ENCODE measurements at places on chromosomes 5 and 9. TPM values are rescaled to one million over a fixed set of nuclear protein-coding genes. Genes with fewer than 3 reads are reported as not detected.

KCTD16 gene
- 6.1 TPM for total RNA-seq

SPATA31A3 gene
- not detected for total RNA-seq

CPLANE1 gene
- total RNA-seq, result 53.7 TPM

QRFP gene
- total RNA-seq, result not detected

KCNMB1 gene
- total RNA-seq, result under 0.01 TPM

IRX1 gene
- total RNA-seq, result 0.22 TPM

PPIC gene
- 82.3 TPM for total RNA-seq

CCNJL gene
- total RNA-seq, result 0.13 TPM

SCGB3A2 gene
- not detected for total RNA-seq

CSF2 gene
- total RNA-seq, result not detected

DDX31 gene
- 12.3 TPM for total RNA-seq

SPRY4 gene
- total RNA-seq, result 27.2 TPM

ADGRD2 gene
- total RNA-seq, result not detected

CDH6 gene
- 0.97 TPM for total RNA-seq

BDP1 gene
- 23.8 TPM for total RNA-seq

RNF183 gene
- not detected for total RNA-seq

ADRA1B gene
- 0.13 TPM for total RNA-seq

S100Z gene
- total RNA-seq, result not detected

SLC6A7 gene
- not detected for total RNA-seq

LHX6 gene
- total RNA-seq, result not detected

UIMC1 gene
- total RNA-seq, result 35.5 TPM

LIX1 gene
- total RNA-seq, result not detected

DDX4 gene
- total RNA-seq, result not detected

CNTFR gene
- not detected for total RNA-seq

SARDH gene
- 4.1 TPM for total RNA-seq

RLN1 gene
- not detected for total RNA-seq

SLC4A9 gene
- total RNA-seq, result not detected

WWC1 gene
- total RNA-seq, result 1.1 TPM

FOXD4L3 gene
- not detected for total RNA-seq

RANBP3L gene
- total RNA-seq, result 0.76 TPM

CCL27 gene
- total RNA-seq, result not detected

MEGF10 gene
- 0.78 TPM for total RNA-seq

BTNL8 gene
- not detected for total RNA-seq

CCNH gene
- 96.4 TPM for total RNA-seq

GFI1B gene
- total RNA-seq, result not detected

FAM221B gene
- not detected for total RNA-seq

PCDHGA1 gene
- total RNA-seq, result 1.9 TPM

OBP2B gene
- total RNA-seq, result not detected

SLC22A4 gene
- total RNA-seq, result 9.5 TPM

URM1 gene
- 36.3 TPM for total RNA-seq

OLFML2A gene
- 0.39 TPM for total RNA-seq
